SK-N-DZ (cell line): ENCODE measurements at places on chromosomes 4 and X.

GRCh38 chrX:65017451-65017850 lies 41.2 kb upstream of the ZC4H2 start:
- no peak for DNase-seq

DNA sequence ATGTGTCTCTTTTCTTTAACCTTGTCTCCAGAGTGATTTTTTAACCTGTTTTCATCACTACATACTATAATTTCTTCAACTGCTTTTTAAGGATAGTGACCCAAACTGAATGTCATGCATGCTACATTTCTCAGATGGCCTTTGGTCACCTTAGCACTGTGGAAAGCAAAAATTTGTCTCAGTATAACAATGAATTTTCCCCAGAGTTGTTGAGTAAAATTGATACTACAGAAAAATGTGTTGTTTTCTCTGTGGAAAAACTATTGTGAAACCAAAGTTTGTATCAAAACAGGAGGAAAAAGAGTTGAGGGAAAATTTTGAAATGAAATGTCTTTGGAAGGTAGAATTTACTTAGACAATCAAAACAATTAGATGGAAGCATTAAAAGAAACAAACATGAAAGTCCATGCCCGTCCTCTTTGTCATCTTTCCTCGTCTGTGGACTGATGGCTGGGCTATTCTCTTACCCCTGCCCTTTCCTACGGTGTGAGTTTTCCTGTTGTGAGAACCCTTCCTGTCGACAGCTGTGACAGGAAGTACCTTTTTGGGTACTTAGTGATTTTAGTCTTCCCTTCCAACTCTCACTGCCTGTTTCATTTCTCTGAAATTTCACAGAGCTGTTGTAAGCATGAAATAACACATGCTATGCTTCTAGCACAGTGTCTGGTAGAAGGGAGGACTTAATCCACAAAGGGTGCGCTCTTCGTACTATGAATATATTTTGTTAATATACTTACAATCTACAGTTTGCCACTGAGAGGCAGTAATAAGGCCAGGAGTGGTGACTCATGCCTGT lies 50.8 kb downstream of the LRP2BP start:
- DNase-seq = no peak

GRCh38 chr4:93403571-93403970 lies 425.0 kb upstream of the ATOH1 start:
- no peak for DNase-seq

GRCh38 chr4:78768452-78769180 lies 7.5 kb upstream of the BMP2K start:
- DNase-seq = no peak

DNA sequence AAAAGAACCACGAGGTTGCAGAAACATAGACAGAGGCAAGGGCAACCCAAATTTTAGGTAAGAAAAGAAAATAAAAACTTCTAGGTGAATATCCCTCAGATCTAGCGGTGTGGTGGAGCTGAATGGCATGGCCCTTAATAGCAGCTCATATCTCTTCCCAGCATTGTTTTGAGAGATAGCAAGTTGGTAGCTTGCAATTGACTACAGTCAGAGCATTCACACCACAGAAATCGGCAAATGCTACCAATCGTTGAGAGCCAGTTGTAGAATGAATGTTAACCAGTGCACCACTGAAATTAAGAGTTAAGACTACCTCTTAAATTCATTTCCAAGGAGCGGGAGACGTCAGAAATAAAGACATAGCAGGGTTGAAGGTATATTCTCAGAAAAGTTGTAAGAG lies 184.0 kb upstream of the KIT start:
- DNase-seq = no peak

DNA sequence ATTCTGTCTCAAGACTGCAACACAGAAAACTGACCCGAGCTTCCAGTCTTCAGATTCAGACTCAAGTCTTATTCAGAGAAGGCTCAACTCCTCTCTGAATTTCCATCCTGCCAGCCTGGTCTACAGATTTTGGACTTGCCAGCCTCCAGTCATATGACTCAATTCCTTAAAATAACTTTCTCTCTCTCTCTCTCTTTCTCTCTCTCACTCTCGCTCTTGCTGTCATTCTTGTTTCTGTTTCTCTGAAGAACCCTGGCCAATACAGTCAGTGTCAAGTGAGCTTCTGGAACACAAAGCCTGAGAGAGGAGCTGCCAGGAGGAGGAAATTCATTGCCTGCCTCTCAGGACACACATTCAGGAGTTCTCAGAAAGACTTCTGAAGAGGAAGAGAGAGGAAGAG lies 154.9 kb downstream of the PARM1 start:
- no peak for DNase-seq
